ENCODE measurements at places on chromosomes 4 and X. TPM values are rescaled to one million over a fixed set of nuclear protein-coding genes. Genes with fewer than 3 reads are reported as not detected.

DNA sequence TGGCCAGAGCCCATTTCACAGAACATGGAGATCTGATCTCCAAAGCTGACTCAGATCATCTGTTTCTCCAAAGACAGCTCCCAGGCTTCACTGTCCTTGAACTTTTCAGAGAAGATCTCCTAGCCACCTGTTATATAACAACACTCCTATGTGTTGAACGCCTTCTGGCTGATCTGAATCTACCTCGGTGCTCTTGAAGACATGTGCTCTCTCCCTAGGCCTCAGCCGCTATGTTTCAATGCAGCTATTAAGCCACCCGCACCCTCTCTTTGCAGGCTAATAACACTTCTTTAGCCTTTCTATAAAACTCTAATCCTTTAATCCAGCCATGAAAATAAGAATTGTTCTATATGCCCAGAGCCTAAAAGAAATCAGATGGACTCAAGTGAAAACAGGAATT is 34.9 kb downstream of the SEL1L3 start:
- DNase-seq: no peak

DNA sequence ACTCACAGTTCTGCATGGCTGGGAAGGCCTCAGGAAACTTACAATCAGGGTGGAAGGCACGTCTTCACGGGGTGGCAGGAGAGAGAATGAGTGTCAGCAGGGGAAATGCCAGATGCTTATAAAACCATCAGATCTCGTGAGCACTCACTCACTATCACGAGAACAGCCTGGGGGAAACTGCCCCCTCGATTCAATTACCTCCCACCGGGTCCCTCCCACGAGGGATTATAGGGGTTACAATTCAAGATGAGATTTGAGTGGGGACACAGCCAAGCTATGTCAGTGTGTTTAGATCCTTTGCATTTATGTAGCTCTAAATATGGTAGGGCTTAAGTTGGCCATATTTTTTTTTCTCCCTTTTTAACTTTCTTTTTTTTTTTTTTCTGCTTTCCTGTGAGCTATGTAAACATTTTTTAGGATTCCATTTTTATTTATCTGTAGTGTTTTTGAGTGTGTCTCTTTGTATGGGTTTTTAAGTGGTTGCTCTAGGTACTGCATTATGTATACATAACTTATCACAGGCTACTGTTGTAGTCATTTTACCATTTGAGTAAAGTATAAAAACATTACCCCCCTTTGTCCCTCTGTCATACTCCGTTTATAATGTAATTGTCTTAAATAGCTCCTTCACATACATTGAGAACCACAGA is 79.0 kb downstream of the ADRA2C start:
- DNase-seq: no peak

- no peak for DNase-seq
Measured at GRCh38 chr4:18858229-18858922, 836.8 kb upstream of the LCORL start.

- no peak for DNase-seq
Measured at GRCh38 chr4:31613946-31614623, 893.9 kb downstream of the PCDH7 start.

DNA sequence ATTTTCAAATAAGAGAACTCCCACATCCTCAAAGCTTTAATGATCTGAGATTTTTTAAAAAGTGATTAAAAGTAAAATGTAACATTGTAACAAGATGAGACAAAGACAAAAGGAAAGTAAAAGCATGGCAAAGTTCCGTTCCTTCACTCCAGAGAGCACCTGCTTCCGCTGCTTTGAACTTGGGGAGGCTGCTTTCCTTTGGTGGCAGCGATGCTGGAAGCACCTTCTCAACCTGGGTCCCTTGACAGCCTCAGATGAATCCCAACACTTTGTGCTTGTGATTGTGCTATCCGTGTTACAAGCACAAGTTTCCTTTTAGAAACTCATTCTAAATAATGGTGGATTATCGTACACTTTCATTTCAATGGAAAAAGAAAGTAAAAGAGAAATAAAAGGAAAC is 59.7 kb downstream of the HADH start:
- no peak for DNase-seq

DNA sequence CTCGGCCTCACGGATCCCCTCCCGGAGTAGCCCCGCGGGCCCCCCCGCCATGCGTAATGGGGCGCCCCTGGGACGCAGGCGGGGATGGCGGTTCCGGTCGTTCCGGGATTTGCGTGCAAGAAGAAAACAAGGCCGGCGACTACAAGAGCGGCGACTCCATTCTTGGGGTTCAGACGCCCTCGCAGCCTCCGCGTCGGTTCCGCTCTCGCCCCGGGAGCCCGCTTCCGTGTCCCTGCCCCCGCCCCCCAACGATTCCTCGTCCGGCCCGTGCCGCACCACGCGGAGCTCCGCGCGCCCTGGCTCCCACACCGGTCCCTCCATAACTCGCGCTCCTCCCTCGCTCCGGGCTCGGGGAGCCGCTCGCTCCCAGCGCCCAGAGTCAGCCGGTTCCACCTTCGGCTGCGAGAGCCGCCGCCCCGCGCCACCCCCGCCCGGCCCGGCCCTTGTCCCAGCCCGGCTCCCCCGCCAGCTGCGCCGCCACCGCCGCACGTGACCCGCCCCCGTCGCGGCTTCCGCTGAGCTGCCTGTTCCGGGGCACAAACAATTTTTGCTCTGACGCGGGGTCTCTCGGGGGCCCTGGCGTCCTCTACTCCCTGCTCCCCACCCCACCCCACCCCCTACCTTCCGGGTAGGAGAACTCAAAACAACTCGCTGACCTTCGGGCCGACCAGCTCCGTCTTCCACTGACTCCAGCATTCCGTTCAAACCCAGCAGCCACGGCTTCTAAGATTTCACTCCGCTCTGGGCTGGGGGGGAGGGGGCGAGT is 78.8 kb upstream of the BCOR start:
- DNase-seq: peak; percentile 77

DNA sequence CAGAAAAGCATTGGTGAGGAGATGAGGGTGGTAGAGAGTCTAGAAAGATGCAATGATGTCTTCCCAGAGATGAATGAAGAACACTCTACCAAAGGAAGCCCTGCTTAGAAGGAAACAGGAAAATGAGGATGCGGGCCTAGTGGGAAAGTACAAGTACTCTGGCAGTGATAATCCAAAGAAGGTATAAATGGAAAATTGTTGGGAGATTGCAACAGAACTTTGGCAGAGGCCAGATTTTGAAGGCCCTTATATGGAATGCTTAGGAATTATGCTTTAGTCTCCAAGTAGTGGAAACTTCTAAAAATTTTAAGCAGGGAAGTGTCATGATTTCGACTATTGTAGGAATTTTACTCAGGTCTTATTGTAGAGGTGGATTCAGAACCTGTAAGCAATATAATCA is 11.0 kb downstream of the ARSJ start:
- DNase-seq: no peak

The PRDM5 gene
- 1.5 TPM for polyA plus RNA-seq

The TACR3 gene
- polyA plus RNA-seq: not detected

The ETDB gene
- not detected for polyA plus RNA-seq

The FRAS1 gene
- polyA plus RNA-seq: 1.5 TPM

The MID1 gene
- polyA plus RNA-seq: 2.1 TPM

The PCDH10 gene
- polyA plus RNA-seq: 0.07 TPM

Data from heart right ventricle (tissue), 16 donors.